ENCODE measurements at places on chromosomes 16 and 17.
A peak's percentile ranks its signal among the peaks of the same experiment; 100 is the strongest.

DNA sequence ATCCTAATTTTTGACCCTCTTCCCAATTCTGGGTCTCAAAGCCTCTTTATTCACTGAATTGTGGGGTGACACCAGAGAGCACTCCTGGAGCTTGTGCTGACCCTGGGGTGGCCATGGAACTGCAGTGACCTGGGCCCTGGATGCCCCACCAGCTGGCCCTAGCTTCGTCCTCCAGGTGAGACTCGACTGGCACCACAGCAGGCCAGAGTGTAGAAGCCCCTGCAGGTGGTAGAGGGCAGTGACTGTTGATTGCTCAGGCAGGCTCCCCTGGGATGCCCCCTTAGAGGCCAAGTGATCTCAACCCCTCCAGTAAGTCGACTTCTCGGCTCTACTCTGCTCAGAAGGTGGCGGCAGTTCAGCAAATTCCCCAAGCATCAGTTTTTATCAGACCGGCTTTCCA lies 6.4 kb downstream of the FA2H start:
- DNase-seq, result no peak

DNA sequence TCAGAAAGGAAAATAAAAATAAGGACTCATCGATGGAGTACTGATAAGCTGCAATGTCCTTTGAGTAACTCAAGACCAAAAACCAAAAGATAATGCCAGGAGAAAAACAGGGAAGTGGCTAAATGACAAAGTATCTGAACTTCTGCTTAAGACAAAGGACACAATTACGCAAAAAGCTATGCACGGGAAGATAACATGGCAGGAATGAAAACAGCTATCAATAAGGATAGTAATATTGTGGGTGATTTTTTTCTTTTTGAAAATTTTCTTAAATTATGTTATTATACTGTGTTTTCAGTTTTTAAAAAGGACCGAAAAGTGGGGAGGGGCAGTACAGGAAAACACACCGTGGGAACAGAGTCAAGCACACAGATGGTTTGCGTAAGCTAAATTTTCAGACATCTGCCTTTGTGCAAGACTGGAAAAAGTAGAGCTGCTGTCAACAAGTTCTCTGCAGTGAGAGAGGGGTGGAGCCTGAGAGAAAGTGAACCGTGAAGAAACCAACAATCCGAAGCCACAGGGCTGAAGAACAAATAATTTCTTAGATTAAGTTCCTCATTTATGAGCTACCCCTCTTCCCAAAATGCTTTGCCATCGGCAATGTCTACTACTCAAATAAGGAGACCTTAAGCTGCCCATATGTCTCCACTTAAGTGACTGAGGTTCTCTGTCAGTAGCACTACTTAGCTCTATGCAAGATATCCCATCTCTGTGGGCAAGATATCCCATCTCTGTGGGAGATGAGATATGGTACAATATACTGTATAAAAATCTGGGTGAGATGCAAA lies 99.9 kb upstream of the CORO6 start:
- DNase-seq, result no peak

DNA sequence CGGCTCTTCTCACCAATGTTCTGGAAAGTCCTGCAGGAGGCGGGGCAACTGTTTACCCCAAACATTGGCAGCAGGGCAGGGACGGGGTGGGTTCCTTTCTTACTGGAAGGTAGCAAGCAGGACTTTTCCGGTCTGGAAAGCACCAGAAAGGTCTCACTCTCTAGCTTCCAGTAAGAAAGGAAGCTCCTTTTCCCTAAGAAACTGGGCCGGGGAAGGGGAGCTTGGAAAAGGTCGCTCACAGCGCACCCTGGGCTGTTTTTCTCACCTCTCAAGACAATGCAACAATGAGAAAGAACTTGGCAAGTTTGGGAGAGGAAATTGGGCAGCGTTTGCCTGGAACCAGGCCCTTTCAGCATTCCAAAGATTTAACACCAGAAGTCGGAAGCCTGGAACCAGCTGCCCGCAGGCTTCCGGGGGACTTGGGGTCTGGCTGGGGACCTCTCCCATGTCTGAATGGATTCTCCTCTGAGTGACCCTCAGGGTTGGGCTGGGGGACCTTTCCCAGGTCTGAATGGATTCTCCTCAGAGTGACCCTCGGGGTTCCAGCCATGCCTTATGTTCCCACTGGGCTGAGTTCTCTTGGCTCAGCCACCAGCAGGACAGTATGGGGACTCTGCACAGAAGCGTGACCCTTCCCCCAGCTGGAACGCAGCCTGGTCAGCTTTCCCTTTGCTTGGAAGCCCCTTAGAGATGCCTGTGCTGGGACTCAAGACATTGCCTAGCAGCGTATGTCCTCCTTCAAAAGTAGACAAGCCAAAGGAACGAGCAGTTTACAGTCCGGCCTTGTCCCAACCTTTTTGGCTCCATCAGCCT lies 166.5 kb upstream of the PLCG2 start:
- no peak for DNase-seq

GRCh38 chr16:2765462-2766404 lies 11.3 kb downstream of the ELOB start:
- DNase-seq, result no peak

GRCh38 chr17:42908872-42909700 lies 8.5 kb downstream of the G6PC1 start:
- DNase-seq, result no peak

- peak; percentile 6 for DNase-seq
Measured at GRCh38 chr16:64253096-64253495, 868.8 kb downstream of the CDH11 start.

- no peak for DNase-seq
Measured at GRCh38 chr17:62206550-62206949, 141.5 kb upstream of the MED13 start.

DNA sequence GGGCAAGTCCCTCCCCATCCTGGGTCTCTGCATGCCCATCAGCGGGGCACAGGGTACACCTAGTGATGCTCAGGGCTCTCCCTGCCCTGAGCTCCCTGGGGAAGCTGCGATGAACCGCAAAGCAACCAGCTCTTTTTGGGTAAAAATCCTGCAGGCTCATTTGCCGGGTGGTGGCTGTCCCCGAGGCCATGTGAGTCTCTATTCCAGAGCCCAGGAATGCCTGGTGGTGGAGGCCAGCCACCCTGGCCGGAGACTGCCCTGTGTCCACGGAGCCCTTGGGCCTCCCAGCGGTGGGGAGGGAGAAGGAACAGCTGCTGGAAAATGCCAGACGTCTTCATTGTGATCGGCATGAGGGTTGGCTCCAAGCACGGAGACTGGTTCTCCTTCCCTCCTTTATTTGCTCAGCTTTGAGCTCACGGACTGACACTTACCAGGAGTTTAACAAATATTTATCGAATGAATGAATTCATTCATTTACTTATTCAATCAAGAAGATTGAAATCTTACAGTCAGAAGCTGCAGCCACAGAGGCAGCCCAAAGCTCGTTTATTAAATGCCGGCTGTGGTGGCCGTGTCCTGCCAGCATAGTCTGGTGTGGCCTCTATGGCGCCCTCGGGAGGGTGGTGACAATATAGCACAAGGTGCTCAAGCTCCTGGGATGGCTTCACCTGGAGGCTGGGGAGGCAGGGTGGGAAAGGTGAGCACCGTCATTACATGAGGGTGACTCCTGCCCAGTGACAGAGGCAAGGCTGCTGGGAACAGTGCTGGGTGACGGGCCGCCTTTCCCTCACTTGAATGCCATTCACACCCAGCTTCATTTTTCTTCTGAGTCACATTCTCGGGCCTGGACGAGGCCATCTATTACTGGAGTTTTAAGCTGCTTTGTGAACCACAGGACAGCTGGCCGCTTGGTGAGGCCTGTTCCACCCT lies 31.1 kb upstream of the JPH3 start:
- peak; percentile 58 for DNase-seq

- no peak for DNase-seq
Measured at GRCh38 chr17:50389534-50389933, 7.8 kb downstream of the LRRC59 start.

GRCh38 chr17:49545007-49545660 lies 30.5 kb upstream of the NXPH3 start:
- no peak for DNase-seq

DNA sequence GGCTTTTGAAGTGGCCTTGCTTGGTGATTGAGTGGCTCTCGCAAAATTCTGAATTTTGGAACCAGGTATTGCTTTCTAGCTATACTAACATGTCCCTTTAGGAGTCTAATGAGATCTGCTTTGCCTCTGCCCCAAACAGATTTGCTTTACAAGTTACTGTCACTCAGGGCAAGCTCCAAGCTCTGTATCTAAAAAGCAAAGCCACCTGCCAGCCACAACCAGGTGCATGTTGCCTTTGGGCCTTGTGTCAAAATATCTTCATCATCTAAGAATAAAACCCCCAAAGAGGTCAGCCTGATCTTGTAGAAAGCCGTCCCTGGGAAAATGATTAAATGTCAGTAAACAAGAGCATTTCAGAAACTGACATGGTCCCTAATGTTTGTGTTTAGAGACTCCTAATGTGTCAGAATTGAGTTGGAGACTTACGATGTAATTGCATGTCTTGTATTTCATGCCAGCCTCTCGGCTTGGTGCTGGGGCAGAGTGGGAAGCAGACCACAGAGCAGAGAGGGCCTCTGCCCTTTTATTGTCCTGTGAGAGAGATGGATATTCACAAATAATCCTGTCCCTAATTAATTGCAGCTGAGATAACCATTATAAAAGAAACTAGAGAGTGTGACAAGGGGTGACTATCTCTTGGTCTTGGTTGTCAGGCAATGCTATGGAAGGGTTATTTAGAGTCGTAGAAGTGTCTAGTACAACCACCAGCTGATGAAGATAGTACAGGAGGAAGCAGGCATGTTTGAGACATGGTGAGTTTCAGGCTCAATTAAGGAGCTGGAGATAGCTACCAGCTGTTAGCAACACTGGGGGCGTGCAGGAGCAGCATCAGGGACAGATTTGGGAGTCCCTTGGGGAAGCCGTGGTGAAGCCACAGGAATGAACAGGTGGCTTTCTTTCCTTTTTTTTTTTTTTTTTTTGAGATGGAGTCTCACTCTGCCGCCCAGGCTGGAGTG lies 90.7 kb downstream of the PITPNC1 start:
- DNase-seq, result no peak

DNA sequence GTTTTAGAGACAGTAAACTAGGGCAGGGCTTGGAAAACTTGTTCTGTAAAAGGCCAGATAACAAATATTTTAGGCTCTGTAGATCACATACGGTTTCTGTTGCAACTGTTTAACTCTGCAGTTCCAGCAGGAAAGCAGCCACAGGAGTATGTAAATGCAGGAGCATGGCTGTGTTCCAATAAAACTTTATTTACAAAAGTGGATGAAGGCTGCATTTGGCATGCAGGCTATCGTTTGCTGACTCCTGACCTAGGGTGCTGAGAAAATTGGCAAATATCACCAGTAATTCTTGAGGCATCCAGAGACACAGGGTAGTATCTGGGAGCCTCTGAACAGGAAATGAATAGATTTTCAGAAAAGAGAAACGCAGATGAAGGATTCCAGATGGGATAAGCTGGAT lies 274.0 kb downstream of the MAF start:
- no peak for DNase-seq

- no peak for DNase-seq
Measured at GRCh38 chr16:7867831-7868230, 535.2 kb downstream of the RBFOX1 start.

DNA sequence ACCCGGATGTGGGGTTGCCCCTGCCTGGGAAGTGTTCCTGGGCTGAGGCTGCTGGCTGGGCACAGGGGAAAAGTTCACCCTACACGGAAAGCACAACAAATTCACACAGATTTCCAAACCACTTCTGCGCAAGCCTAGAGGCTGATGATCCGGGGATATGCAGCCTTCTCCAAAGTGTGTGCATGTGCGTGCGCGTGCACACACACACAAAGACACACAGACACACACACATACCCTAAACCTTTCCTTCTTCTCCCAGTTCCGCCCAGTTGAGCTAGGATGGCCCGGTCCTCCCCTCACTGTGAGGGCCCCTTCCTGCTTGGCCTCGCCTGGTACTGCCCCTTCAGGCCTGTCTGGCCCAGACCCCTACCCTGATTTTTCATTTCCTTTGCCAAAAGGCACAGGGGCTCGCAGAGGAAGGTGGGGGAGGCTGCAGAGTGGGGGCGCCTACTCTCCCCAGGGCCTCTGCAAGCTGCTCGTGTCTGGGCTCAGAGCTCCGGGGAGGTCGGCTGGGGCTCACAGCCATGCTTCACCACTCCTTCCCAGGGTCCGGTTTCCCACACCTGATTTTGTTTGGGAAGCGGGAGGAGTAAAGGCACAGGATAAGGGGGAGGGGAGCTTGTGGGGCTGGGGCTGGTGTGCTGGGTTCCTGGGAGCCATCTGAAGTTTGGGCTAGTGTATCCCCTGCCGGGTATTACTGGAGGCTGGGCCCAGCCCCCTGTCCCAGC lies 144.7 kb downstream of the ENGASE start:
- DNase-seq, result no peak

DNA sequence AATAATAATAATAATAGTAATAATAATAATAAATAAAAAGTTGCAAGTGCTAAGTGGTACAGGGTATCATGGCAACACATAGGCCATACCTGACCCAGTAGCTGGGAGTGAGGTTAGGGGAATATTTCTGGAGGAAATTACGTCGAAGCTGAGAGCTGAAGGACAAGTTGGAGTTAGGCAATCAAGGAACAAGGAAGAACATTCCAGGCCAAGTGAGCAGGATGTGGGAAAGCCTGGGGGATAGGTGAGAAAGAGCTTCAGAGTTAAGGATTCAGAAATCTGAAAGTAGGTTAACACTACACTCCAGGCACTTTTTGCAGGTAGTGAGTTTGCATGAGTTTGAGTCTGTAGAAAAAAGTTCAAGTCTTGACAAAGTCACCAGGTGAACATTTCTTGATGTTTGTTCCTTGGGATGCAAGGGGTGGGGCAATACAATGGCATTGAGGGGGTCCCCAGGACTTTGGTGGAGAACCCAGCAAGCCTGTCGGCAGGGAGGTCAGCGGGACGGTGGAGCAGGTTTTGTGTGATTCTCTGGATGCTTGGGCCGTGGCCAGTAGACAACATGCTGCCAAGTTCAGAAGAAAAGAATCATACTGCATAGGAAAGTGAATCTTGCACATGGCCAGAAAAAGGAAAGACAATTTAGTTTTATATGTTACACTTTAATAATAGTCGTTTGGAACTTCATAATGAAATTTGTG lies 27.7 kb upstream of the MPHOSPH6 start:
- no peak for DNase-seq

DNA sequence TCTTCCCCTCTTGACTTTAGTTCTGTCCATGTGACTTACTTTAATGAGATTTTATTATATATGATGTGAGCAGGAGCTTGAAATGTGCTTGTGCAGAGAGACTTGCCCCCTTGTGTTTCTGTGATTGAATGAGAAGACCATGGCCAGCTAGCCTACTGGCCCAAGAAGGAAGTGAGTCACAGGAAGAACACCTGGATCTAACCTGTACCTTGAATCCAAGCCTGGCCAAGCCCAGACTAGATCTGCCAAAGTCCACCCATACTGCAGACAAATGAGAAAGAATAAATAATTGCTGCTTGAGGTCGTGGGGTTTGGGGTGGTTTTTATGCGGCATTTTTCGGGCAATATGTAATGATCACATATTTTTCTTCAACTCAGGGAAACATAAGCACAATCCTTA lies 9.6 kb downstream of the ABCA10 start:
- no peak for DNase-seq

GRCh38 chr17:50109207-50109606 lies 14.1 kb downstream of the PDK2 start:
- no peak for DNase-seq
